ENCODE measurements at places on chromosomes 2 and 18.
A peak's percentile ranks its signal among the peaks of the same experiment; 100 is the strongest.

GRCh38 chr2:60597346-60597745 is 43.9 kb upstream of the BCL11A start:
- DNase-seq: no peak

DNA sequence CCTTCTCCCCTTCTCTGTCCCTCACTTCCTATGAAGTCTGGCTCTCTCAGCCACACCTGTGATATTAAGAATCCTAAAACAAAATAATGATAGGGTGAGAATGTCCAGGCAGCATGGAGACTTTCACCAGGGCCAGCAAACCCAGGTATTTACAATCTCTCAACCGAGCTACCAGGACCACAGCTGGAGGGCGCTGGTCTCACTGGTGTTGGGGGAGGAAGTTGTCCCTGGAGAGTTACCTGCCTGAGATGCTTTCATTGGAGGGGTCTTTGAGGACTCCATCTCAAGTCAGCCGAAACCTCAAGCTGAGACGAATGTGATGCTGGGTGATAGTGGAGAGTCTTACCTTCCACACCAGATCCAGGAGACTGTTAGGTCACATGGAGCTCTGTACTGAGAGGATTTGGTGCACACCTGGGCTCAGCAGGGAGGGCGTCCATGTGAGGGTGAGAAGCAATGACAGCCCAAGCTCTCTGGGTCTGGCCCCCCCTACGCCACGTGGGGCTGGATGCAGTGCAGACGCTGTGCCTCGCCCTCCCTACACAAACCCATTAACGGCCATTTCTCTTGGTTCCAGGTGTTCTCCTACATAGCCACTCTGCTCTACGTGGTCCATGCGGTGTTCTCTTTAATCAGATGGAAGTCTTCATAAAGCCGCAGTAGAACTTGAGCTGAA is 27.4 kb downstream of the MAL start:
- no peak for DNase-seq

GRCh38 chr2:168208652-168209051 is 38.7 kb downstream of the STK39 start:
- no peak for DNase-seq

DNA sequence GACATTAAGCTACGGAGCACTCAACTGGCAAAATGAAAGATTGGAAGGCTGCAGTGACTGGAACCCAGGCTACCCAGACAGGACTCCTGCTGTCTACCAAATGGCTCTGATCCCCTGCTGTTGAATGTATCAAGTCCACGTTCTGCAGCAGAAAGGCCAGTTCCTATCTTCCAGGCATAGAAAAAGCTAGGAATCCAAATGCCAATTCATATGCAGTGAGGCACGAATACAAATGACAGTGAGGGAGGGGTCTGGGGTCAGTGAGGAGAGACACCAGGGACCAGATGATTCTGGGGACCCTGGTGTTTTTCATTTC is 5.3 kb downstream of the NRP2 start:
- no peak for DNase-seq

GRCh38 chr18:70059684-70060083 is 112.0 kb upstream of the CD226 start:
- no peak for DNase-seq

DNA sequence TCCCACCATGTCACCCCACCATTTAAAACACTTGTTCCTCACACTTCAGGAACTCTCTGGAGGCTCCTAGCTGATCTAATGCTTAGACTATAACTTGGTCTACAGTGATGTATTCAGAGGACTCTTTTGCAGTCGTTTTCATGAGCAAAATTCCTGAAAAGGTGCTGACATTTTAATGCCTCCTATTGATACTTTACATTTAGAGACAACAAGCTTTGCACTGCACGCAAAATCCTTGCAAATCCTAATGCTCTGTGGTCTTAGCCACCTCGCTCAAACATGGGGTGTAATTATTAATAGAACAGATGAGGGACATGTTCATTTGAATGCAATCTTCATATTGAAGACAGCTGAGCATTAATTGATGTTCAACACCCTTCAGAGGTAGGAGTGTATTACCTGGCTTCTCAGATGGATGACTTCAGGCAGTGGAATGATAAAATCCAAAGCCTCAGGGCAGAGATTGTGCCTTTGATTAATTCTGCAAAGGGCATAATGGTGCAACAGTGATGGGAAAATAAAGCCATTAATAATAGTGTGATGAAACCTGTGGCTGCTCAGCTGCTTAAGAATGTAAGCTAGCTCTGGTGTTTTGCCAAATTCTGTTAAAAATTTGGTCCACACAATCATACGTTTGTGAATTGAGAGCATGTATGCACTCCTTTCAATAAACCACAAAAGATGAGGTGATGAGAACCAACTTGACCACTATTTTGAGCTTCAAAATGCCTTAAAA is 5.4 kb downstream of the CTAGE1 start:
- peak; percentile 82 for DNase-seq

DNA sequence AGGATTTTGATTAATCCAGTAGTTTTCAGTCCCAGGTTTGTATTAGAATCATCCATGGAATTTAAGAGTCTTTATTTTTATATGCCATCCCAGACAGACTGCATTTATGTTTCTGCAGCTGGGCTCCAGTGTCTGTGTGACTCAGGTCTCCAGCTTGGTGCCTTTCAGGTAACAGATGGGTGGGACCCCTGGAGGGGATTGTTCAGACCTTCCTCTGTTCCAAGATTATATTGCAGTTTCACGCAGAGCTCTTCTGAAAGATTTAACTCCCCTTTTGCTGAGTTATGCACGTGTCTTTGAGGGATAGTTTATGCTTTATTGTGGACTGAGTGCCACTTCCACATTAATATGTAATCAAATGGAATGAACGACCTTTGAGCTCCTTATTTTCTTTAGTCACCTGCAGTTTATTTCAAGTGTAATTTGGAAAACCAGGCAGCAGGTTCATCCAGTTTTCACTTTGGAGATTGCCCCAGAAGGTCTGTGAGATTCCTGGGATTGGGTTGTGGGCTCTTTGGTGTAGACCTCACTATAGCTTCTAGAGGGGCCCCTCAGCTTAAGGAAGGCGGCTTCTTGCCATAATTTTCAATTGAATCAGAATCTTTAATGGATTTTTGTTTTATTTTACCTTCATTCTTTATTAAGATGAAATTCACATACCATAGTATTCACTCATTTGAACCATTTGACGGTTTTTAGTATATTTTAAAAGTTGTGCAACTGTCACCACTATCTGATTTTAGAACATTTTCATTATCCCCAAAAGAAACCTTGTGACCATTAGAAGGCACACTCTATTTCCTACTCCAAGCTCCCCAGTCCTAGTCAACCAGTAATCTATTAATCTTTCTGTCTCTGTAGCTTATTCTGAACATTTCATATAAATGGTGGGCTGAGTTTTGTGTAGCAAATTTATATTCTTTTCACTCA is 135.0 kb downstream of the WDSUB1 start:
- DNase-seq: no peak

DNA sequence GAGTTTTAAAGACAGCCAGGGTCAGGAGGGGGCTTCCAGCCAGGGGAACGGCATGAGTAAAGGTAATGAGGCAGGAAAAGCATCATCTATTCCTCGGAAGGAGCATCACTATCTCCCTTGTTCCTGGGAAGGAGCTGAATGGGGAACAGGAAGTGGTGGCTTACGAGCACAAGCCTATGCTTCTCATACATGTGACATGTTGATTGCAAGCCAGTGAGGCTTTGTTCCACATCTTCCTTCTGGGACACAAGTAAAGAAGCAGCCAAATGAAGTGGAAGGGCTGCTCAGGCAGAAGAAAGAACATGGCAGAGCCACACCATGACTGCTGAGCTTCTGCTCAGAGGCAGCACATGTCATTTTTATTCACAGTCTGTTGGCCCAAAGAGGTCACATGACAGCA is 15.1 kb upstream of the LMAN1 start:
- no peak for DNase-seq

DNA sequence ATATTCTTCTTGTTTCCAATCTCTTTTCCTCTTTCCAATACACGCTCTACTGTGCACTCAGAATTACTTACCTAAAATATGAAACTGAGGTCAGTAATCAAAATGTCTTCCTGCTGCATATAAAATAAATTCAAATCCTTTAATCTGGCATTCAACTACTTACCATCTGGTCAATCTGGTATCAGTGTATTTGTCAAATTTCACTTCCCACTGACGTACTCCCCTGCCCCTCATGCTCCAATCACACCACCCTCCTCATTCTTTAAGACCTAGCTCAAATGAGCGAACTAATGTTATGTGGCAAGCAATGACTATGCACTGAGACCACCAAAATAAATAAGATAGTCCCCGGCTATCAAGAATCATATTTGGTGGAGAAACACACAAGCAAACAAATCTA is 6.7 kb downstream of the ASB3 start:
- DNase-seq: no peak

- no peak for DNase-seq
These were observed 56.6 kb upstream of the SLC1A4 start for GRCh38 chr2:64932371-64933216.

DNA sequence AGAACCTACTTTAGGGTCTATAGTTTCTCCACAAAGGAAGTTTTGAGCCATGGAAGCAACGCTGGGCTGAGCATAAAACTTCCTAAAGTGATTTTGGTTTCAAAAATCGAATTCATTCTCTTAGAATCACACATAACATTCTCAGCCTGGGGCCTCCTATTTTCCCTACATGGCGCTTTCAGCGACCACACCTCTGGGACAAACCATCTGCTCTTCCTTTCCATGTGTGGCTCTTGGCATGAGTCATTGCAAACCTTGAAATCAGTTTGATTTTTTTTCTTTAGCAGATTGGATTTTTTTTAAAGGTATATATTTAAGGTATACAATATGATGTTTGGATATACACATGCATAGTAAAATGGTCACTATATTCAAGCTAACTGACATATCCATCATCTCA is 72.5 kb upstream of the APCDD1 start:
- DNase-seq: no peak

DNA sequence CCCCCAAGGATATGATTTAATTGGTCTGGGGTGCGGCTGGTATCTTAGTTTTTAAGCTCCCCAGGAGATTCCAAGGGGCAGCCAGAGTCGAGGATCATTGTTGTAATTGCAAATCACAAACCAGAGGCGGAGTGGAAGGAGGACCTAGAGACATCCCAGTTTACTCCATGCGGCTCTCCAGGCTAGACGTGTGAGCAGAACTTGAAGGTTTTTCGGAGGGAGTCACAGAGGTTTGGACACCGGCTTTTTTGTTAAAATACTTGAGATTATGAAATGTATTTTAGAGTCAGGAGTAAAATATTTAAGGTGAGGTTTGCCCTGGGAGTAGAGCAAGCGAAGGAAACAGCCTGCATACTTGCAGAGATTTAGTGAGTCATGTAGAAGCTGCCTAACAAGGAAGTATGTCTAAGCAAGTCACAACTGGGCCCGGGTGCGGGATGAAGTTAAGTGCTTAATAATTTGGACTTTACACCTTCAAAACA is 39.5 kb downstream of the TGOLN2 start:
- DNase-seq: peak; percentile 82

- peak; percentile 89 for DNase-seq
These were observed 72.8 kb upstream of the TMEFF2 start for GRCh38 chr2:192267484-192267883.

GRCh38 chr2:27891673-27892105 is 1.2 kb downstream of the BABAM2 start:
- peak; percentile 74 for DNase-seq

DNA sequence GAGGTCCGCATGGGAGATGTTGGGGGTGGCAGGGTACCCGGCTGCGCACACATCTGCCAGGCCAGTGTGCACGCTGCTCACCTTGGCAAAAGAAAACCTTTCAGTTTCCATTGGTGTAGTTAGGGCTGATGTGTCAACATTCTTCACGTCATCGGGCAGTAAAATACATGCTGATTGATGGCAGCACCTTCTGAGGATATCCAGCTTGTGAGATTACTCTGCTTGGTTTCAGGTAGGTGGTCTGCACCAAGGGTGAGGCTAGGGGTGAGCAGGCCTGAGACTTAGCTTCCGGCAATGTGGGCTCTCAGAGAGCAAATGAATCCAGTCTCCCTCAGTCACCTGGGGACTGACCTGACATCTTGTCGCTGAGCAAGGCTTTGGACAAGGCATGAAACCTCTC is 19.3 kb upstream of the ACKR3 start:
- DNase-seq: no peak

GRCh38 chr18:13831864-13832508 is 8.0 kb downstream of the MC5R start:
- DNase-seq: no peak

GRCh38 chr2:220273082-220273481 is 645.7 kb downstream of the SLC4A3 start:
- no peak for DNase-seq

DNA sequence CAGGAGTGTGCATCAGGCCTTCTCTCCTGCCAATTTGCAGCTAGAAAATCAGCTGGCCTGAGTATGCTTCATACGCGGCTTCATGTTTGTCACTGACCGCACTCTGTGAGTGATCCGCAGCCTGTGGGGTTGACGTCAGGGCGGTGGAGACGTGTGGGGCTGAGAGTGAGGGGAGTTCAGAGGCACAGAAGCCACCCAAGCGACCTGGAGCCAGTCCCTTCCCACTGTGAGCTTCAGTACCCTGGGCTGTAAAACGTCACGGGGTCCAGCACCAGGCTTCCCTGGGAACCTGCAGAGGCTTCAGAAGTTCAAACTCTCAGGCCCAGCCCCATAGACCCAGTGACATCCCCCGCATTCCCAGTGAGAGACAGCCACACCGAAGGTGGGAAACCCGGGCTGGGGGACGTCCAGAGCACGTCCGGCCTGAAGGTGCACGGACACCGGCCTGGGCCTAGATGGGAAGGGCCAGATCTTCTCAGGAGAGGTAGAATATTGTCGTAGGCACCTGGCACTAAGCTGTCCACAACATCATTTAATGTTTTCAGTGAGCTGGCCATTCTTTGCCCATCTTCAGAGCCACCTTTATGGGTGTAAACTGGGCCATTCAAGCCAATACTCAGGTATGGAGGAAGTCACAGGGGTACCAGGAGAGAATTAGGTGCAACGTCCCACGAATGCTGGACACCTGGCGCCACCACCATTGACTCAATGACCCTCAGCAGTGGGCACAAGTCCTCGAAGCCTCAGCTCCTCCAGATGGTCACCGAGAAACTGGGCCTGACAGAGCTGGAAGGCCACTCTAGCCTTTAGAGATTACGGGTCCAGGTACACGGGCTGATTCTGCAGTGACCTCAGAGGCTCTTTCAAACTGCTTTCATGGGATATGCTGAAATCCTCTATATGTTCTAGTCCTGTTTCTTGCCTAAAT is 235.6 kb upstream of the MYT1L start:
- DNase-seq: no peak

GRCh38 chr2:62441421-62441820 is 64.6 kb downstream of the TMEM17 start:
- DNase-seq: no peak

DNA sequence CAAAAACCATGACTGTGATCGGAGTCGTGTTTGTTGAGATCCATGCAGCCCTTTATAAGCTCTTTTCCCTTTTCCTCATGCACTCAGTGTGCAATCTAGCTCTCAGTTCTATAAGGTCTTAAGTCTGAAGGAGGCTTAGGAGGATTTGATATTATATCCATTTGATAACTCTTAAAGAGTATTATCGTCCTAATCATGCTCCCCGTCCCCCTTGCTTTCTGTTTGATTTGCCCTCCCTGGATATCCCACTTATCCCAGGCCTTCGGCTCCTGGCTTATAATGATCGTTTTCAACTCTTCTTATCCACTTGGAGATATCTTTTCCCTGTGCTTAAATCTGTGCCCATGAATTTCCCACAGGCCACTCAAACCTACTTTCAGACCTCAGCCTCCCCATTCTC is 1917.7 kb upstream of the PIK3C3 start:
- no peak for DNase-seq
